Thyroid gland (tissue), 4 donors: ENCODE measurements at places on chromosomes 13 and 19. TPM values are rescaled to one million over a fixed set of nuclear protein-coding genes. Genes with fewer than 3 reads are reported as not detected.

GRCh38 chr19:43462785-43463380 is 2.5 kb downstream of the LYPD3 start:
- DNase-seq, result no peak

DNA sequence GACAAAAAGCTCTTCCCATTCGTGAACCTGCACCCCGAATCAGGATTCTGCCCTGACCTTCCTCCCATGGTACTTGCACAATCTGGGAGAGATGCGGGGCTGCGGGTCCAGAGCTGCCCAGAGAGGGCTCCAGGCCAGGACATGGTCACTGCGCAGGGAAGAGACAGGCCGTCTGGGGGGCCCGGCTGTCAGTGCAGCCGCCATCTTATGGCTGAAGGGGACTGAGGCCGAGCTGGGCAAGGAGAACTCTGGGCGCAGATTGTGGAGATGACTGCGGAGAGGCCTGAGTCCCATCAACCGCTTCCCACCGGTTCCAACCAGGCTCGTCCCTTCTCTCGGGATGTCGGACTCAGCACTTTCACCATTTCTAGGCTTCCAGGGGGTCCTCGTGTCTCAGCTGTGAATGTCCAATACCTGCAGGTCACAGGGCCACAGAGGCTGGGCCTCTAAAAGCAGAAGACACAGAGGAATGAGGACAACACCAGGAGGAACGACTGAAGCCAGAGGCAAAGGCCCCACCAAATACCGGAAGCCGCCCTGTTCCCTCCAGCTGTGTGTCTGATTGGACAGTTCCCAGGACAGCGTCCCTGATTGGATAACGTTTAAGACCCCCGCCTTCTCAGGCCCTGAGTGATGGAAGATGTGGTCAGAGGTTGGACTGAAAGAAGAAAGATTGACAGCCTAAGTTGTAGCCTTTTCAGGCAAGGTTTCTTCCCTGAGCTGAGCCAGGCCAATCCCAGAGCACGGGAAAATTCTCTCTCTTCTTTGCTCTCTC is 117.1 kb upstream of the ZNF91 start:
- no peak for DNase-seq

IFI30 gene
- total RNA-seq, result 58.4 TPM

SIGLEC6 gene
- not detected for total RNA-seq

DNA sequence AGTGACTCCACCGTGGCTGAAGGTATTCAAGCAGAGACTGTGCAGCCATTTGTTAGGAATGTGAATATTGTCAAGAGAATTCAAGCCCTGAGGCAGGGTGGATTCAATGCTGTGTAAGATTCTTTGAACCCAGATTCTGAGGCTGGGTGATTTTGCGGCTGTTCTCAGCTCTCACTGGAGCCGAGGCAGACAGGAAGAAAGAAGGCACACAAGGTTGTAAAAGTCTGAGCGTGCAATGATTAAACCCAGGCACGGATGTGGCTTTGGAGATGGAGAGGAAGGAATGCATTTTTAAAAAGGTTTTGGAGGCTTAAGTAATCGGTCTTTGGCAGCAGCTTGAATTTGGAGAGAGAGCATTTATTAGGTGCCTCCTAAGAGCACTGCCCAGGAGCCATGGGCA is 187.9 kb downstream of the KATNAL1 start:
- DNase-seq, result no peak

SMIM44 gene
- not detected for total RNA-seq

GRCh38 chr19:41030651-41031050 is 39.6 kb downstream of the CYP2B6 start:
- no peak for DNase-seq

GRCh38 chr19:32053376-32053775 is 292.0 kb upstream of the ZNF507 start:
- no peak for DNase-seq

- no peak for DNase-seq
These were observed 30.6 kb downstream of the GPX4 start for GRCh38 chr19:1134431-1134830.

- no peak for DNase-seq
These were observed 167.0 kb downstream of the COG6 start for GRCh38 chr13:39822437-39822836.

GPR183 gene
- total RNA-seq, result 3.0 TPM

DNA sequence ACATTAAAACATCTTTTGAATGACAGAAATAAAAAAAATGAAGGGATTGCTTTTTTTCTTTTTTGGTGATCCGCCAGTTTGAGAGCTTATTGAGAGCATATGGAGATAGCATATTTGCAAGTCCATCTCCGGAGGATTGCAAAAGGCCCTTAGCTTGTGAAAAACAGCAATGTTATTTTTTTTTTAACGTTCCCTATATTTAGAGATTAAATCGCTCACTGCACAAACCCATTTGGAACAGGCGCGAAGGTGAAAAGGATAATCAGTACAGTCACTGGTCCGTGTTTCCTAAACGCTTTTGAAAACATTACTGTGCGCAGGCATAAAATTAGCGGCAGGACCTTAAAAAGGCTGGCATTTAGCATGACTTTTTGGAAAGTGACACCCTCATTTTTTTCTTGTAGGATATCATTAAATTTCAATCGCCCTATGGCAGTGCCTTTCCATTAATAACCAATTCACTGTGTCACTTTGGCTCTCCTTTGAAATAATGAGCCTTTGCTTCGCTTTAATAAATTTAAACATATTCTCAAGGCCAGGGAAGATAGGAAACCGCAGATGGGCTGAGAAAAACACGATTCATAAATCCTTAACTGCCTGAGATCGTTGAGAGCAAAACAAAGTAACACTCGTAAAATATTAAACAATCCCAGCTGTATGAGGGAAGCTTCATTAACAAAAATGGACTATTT is 342.2 kb downstream of the DACH1 start:
- no peak for DNase-seq

NKPD1 gene
- 0.56 TPM for total RNA-seq

RNF225 gene
- 0.33 TPM for total RNA-seq

DNA sequence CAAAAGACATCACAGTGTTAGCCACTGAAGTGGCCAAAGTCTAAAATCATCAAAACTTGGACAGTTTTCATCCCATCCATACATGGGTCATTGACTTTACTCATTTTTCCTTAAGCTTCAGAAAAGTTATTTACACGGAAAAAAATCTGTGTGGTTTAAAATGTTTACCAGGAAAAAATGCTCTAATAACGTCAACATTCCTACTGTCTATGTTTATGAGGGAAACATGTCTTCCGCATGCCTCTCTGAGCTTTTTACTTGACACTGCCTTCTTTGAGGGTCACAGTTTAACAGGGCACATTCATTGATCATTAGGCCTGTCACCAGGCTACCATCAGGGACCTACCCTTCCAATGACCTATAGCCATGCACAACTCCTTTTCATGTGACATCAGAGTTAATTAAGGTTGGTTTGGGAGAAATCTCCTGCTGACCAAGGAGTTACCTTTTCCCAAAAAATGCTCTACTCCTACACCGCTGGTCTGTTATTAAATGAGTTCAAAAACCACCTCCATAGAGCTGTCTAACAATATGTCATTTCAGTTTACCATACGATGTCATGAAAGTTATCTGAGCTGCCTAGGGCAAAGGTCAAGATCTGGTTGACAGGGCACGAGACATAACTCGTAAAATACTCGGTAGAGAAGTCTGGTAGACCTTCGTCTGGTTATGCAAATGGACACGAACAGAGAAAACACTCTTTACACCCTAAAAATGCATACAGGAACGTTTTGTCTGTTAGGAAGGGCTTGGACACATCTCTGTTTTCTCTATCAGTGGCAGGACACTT is 17.8 kb downstream of the FLT1 start:
- DNase-seq, result no peak

DNA sequence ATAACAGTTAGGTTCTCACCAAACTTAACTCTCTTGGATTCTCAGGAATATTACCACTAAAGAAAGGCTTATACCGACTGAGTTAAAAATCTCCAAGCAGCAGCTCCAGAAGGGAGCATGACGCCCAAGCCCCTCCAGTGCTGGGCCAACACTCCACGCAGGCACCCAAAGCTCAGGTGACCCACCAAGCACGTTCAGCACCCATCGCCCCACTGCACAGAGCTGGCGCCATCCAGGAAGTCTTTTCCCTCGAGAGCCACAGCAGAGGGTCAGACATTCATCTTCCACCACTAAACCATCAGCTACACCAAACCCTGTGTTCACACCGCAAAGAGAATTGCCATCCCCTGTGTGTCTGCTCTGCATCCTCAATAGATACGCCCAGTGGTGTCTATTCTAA is 65.7 kb downstream of the SOX1 start:
- no peak for DNase-seq

DNA sequence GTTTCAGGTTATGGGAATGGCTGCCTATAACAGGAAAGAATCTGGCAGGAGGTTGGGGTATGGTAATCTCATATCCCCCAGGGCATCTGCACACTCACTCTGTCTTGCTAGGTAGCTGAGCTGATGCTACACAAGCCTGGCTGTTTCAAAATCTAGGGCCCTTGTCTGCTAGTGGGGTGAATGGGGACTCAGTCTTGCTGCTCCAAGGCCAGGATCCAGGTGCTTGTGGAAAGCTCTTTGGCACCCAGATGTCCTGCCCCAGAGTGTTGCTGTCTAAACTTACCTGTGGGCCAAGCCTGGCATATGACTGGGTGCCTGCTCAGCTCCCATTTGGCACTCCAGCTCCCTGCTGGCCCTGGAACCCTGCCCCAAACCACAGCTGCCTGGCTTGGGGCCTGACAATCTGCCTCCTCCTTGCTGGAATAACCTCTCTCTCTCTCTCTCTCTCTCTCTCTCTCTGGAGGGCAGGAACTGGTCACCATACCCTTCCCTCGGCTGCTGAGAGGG is 158.1 kb upstream of the TSC22D1 start:
- DNase-seq, result peak; percentile 30

- no peak for DNase-seq
These were observed 211.7 kb downstream of the LIG4 start for GRCh38 chr13:108003626-108004025.

DNA sequence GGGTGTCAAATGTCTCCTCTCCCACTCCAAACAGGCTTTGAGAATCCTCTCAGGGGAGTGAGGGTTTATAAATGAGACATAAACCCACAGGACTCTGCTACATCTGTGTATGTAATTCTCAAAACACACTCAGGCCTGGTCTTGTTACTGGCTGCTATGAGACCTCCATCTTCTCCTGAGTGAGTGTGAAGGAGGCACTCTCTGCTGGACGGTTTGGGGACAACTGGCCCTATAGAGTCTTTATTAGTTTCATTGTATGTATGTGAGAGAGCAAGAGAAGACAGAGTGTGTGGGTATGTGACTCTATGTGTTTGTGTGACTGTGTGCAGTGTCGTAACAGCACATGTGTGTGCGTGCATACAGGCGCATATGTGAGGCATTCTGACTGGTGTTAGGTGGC is 9.6 kb upstream of the CYP4F12 start:
- no peak for DNase-seq

FFAR1 gene
- total RNA-seq, result not detected

DNA sequence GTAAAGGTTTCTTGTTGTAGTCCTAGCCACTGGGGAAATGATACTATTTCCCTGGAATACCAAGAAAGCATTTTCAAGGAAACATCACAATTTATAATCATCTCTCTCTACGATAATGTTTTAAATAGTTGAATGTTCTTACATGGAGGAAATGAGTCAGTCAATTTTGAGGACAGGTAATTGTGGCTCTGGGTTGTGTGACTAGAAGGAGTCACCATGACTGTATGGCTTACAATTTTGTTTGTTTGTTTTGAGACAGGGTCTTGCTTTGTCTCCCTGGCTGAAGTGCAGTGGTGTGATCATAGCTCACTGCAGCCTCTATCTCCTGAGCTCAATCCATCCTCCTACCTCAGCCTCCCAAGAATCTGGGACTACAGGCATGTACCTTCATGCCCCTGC is 47.4 kb downstream of the COG3 start:
- no peak for DNase-seq

DNA sequence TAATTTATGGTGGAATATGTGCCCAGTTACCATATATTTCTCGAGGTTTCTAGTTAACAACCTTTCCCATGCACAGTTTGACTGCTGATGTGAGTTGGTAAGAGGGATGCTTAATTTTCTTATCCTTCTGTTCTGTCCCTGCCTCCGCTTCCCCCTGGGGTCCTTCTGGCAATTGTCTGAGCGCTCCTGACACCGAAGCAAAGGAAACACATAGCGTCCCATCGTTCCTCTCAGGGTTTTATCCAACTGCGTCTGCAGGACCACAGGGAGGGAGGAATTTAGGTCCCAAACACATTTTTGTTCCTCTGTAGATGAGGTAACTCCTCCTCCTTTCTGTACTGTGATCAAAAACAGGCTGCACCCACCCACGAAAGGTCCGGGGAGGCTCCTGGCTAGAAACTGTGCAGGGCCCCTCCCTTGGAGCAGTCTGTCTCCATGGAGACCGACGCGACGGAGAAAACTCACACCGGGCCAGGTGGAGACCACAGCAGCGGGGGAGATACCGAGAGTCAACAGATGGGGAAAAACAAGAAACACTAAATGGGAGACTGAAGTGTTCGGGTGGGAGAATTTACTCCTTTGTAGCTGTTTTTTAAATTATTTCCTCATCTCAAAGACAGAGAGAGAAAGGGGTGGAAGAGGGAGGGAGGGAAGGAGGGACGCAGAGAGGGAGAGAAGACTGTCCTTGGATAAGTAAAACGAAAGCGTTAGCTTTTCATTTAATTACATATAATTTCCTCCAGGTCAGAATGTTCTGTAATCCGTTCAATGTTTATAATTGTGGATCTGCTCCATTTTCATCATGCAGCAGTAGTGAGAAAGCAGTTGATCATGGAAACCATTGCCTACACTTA is 191.8 kb upstream of the NBEA start:
- DNase-seq, result peak; percentile 20

C19orf85 gene
- not detected for total RNA-seq

CEACAM5 gene
- 8.8 TPM for total RNA-seq

FAM174C gene
- 50.8 TPM for total RNA-seq

PLIN5 gene
- 8.6 TPM for total RNA-seq

GRCh38 chr19:39740395-39740794 is 2.6 kb upstream of the CLC start:
- no peak for DNase-seq

SYCN gene
- total RNA-seq, result not detected

DNA sequence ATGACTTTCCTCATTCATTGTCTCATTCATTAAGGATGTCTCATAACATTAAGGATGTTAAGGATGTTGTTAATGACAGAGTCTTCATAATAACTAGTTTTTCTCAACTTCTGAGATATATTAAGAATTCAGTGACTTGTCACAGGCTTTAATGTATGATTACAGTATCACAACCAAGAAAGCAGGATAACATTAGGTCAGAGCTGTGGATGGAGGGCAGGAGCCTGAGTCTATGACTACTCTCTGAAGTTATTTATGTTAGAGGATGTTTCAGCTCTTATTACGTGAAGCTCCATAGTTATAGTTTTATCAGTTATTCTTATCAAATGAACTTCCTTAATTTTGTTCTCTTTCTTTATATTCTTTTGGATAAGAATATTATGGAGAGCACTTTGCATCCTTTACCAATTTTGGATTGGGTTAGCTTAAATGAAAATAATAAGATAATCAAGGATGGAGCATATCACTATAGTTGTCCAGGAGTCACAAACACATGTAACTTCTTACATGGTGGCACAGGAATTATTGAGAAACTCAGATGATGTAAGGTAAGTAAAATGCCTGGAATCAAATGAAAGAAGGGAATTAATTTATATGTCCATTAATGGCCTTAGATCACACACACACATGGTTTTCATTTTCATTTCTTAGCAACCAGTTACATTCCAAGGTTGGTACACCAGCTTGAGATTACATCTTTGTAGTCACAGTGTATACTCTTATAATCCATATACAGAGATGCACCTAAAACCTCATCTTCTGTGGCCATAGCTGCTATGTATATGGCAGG is 57.0 kb downstream of the SLC10A2 start:
- no peak for DNase-seq

TNFRSF19 gene
- total RNA-seq, result 4.9 TPM
